Retina (tissue), 1 donor: ENCODE measurements at places on chromosomes 13 and 19.

DNA sequence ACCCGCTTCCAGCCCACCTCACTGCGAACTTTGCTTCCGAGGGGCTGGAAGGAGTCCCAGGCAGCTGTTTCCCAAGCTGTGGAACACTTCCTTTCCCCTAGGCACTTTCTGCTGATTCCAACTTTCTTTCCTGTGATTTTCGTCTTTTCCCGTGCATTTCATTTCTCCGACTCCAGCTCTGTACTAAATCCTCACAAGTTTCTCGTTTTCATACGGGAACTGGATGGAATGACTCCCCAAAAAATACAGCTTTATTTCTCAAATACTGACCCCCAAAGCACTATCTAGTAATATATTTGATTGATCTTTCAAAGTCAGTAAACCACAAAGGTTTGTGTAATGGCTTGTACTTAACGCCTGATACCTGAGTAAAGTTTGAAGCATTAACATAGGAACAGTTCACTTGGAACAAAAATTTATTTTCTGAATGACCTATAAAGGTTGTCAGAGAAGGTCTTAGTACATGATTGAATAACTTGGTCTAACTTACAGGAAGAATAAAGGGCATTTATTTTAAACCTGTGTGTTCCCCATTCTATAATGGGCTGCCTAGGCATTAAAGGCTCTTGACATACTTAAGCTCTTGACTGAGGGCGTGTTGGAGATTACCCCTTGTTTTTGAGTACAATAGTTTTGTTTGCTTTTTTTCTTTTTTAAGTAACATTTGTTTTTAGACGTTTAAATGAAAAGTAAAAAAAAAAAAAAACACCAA is 1.3 kb upstream of the PCDH9 start:
- no peak for DNase-seq

DNA sequence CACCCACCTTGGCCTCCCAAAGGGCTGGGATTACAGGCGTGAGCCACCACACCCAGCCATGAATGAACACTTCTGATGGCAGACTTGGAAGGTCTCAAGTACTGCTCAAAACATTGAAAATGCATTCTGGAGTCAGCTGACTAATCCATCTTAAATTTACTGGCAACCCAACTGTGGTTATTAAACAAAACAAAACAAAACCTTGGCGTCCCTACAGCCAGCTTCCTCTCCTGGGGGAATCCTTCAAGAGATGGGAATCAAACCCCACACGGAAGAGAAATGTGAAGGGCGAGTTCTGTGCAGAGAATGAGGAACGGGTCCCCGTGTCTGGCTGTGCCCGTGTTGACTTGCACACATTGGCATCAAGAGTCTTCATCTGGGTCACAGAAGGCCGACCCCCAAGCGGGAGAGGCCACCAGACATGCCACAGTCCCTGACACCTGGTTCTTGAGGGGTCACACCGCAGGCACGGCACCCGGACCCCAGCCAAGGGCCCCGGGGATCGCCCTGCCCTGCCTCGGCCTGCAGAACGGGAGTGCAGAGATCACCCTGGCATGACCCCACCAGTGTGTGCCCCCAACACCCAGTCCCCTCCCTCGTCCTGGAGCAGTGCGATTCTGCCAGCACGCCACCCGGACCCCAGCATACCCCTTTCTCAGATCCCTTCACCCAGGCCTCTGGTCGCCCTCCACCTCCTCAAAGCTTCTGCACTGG is 3.2 kb downstream of the MAP2K2 start:
- DNase-seq, result no peak

DNA sequence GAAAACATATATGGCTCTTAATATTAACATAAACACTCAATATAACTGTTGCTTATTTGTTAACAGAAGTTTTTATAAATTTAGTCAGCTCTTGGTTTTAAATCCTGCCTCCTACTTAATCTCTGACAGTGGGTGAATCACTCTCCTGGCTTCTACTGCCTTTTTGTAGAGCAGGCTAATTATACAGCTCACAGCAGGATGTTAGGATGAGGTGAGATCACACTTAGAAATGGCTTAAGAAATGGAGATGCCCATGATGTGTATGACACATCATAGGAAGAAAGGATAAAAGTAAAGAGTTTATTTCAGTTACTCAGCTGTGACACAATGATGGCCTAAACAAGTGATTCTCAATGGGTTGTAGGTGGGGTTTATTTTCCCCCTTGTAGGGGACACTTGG is 345.6 kb downstream of the SPRY2 start:
- DNase-seq, result no peak

DNA sequence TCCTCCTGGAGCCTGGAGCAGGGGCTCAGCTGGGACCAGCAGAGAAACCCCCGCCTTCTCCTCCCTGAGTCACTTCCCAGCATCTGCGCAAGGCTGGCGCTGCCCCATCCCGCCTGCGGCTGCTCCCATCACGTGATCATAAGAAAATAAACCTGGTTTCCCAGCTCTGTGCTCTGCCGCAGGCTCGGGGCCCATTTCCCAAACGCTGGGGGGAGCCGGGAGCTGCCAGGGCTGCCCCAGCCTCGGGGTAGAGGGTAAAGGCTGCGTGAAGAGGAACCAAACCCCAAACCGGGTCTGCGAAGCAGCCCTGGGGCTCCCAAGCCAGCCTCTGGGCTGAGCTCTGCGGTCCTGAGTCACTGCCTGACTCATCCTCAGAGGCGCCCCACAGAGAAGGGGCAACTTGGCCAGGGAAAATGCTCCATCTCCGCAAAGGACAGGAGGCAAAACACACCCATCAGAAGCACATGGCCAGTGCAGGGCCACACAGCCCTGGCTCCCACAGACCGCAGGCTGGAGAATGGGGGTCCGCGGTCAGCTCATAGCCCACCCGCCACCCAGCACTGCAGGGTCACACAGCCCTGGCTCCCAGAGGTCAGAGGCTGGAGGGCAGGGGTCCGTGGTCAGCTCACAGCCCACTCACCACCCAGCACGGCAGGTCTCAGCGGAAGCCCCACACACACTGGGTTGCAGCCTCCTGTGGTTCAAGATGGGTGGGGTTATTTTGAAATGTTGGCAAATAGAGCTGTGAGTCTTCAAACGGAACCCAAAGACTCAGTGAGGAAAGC is 67.1 kb downstream of the RASA3 start:
- peak; percentile 89 for DNase-seq

DNA sequence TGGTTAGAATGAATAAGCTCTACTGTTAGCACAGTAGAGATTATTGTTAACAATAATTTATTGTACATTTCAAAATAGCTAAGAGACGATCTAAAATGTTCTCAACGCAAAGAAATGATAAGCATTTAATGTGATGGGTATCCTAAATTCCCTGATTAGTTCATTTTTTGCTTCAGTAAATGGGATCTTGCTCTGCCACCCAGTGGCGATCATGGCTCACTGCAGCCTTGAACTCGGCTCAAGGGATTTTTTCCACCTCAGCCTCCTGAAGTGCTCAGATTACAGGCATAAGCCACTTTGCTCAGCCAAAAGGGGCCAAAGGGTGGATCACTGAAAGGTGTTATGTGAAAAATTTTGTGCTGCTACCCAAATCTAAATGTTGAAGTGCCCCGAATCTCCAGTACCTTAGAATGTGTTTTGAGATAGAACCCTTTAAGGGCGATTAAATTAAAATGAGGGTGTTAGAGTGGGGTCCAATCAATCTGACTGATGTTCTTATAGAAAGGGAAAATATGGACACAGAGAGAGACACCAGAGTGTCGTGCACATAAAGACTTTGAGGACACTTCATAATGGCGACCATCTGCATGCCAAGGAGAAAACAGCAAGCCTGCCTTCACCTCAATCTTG is 31.5 kb upstream of the ZNF766 start:
- peak; percentile 75 for DNase-seq

GRCh38 chr19:28862238-28862637 is 350.7 kb downstream of the UQCRFS1 start:
- DNase-seq, result no peak

DNA sequence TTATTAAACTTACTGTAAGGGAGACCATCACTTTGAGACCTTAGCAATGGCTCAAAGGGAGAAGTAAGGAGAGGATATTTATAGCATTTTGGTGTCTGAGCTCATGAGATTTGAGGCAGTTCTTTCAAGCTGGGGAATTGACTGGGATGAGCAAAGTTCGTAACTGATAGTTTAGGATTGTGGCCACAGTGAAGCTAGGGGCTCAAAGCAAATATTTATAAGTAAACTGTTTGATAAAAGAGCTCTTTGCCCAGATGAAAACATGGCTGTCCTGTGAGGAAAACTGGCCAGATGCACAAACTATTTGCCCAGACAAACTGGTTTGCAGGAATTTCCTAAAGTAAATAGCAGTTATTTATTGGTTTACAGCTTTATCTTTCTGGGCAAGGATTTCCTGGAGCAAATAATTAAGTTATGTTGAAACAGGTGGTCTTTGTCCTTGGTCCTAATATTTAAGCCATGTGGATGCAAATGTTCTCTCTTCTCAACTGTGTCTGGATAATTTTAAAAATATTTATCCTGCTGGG is 59.7 kb upstream of the TMTC4 start:
- no peak for DNase-seq

DNA sequence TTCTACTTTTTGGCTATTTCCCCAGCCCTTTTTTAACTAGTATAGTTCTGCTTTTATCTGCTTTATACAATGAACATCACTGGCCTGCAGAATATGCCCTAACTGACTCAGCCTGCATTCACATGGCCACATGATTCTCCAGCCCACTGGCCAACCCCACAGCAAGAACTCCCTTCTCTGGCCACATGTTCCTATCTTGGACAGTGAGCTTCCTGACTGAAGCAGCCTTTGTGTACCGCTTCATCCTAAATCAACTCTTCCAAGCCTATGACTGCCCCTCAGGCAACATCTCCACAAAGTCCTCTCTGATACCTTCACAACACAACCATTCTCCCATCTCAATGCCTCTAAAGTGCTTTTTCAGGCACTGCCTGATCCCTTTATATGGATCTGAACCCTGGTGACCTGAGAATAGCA is 214.1 kb downstream of the COL4A1 start:
- DNase-seq, result no peak

- no peak for DNase-seq
Observed at GRCh38 chr19:43767316-43767715, 12.6 kb upstream of the SMG9 start.

- peak; percentile 20 for DNase-seq
Observed at GRCh38 chr13:33541456-33541855, 255.9 kb upstream of the STARD13 start.

DNA sequence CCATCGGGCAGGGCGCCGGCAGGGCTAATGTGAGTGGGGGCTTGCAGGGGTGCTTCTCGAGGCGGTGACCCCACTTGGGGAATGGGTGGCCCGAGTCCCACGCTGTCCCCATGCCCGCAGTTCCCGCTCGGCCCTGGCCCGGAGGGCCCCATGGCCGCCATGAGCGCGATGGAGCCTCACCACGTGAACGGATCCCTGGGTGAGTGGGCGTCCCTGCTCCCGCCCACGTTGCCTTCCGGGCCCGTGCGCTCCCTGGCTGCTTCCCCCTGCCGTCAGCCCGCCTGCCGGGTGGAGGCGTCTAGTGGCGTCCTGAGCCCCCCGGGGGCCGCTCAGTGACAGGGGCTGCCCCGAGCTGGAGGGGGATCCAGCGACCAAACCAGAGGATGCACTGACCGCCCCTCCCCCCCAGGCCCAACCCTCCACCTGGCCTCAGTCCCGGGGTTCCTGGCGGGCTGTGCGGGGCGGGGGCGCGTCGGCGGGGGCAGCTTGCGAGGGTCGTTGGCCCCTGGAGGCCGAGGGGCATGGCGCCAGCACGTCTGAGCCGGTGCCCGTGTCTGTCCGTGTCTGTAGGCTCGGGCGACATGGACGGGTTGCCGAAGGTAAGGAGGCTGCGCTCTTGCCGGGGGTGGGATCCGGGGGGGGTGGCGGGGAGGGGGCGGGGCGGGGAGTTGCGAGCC is 4.8 kb downstream of the ISYNA1 start:
- DNase-seq, result peak; percentile 81

DNA sequence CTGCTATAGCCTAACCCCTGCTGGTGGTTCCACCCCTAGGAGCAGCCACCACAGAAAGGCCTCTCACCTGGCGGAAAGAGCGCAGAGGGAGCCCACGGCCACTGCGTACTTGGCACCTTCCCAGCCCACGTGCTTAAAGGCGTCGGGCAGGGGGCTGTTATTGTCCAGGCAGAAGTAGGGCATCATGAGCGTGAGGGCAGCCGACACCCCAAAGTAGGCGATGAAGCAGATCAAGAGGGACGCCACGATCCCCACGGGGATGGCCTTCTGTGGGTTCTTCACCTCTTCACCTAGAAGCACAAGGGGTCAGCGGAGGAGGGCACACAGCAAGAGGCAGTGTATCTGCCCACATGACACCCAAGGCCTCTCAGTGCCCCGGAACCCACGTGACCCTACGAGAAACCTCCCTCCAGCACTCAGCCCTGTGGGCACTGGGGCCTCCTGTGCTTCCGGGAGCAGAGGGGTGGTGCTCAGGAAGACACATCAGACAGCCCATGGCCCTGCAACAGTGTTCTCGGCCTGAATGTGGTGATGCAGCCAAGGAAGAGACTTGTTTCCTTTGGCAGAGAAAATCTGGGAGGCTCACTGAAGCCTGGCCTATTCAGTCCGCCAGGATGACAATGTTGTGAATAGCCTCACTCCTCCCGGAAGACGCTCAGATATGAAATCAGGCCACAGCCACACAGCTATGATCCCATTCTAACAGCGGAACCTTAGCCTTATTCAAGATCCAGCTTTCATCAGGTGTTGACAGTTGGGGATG is 72.1 kb downstream of the SLC7A1 start:
- no peak for DNase-seq

GRCh38 chr13:44086389-44086788 is 206.7 kb downstream of the LACC1 start:
- DNase-seq, result no peak

GRCh38 chr13:30158774-30159445 is 148.4 kb downstream of the KATNAL1 start:
- no peak for DNase-seq

DNA sequence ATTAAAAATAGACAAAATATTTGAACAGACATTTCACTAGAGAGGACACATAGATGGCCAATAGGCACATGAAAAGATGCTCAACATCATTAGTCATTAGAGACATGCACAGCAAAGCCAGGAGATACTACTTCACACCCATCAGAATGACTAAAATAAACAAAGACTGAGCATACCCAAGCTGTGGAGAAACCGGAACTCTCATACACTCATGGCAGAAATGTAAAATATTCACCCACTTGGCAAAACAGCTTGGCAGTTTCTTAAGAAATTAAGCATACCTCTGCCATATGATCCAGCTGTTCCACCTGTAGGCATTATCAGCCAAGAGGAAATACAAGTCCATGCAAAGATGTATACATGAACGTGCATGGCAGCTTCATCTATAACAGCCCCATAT is 213.4 kb downstream of the TSHZ3 start:
- no peak for DNase-seq

GRCh38 chr19:34733266-34733745 is 737 bp upstream of the ZNF181 start:
- no peak for DNase-seq

- DNase-seq, result peak; percentile 89
Observed at GRCh38 chr19:41449079-41449864, 6.3 kb downstream of the ERICH4 start.

- DNase-seq, result peak; percentile 87
Observed at GRCh38 chr19:1864480-1865171, 1.2 kb upstream of the KLF16 start.
